ENCODE measurements at places on chromosomes 4 and X. TPM values are rescaled to one million over a fixed set of nuclear protein-coding genes. Genes with fewer than 3 reads are reported as not detected.
A peak's percentile ranks its signal among the peaks of the same experiment; 100 is the strongest.

- DNase-seq = no peak
Observed at GRCh38 chr4:62285026-62285425, 1084.9 kb downstream of the ADGRL3 start.

Gene CLNK
- not detected for total RNA-seq

DNA sequence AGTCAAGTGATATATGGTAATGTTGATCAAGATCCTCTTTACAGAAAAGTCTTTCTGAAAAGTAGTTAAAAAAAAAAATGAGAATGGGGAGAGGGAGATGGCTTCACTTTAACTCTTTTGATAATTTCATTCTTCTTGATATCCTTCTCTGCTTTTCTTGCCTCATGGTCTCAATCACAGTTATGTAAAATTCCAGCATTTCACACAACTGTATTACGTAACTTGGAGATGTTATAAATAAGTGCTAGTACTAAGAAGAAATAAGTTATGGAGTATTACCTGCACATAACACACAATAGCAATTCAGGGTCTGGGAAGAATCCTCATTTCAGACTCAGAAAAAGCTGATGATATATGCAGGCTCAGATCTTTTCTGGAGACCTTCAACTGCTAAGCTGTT, 22.0 kb downstream of the RUFY3 start:
- DNase-seq = no peak

DNA sequence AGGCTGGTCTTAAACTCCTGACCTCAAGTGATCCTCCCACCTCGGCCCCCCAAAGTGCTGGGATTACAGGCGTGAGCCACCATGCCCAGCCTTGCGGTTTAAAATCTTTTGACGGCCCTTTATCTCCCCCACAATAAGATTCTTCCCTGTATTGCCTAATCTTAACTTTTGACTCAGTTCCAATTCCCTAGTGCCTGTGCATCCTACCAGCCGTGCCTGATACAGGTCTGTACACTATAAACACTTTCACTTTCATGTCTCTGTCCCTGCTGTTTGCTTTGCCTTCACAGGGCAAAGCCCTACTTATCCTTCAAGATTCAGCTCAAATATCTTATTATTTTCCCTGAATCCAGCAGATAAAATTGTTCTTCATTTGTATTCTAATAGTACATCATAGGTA, 74.6 kb downstream of the WDR44 start:
- DNase-seq = peak; percentile 26

GRCh38 chr4:1403177-1403583, 3.1 kb downstream of the NKX1-1 start:
- no peak for DNase-seq

GRCh38 chrX:152992115-152992514, 1.8 kb downstream of the PNMA5 start:
- DNase-seq = no peak

Gene CRMP1
- total RNA-seq = 0.90 TPM

Data from adrenal gland (tissue), 19 donors.